ENCODE measurements at places on chromosomes 4 and X. TPM values are rescaled to one million over a fixed set of nuclear protein-coding genes. Genes with fewer than 3 reads are reported as not detected.

GRCh38 chr4:11514779-11515419 is 86.2 kb upstream of the HS3ST1 start:
- H3K4me3 ChIP-seq, result no peak overlapping the region
- no peaks in the 10 kb centered on the region for H3K27me3 ChIP-seq
- no peak overlapping the region for H3K27ac ChIP-seq
- H3K4me1 ChIP-seq, result no peaks in the 10 kb centered on the region
- H3K36me3 ChIP-seq, result no peaks in the 10 kb centered on the region
- no peak for DNase-seq

DNA sequence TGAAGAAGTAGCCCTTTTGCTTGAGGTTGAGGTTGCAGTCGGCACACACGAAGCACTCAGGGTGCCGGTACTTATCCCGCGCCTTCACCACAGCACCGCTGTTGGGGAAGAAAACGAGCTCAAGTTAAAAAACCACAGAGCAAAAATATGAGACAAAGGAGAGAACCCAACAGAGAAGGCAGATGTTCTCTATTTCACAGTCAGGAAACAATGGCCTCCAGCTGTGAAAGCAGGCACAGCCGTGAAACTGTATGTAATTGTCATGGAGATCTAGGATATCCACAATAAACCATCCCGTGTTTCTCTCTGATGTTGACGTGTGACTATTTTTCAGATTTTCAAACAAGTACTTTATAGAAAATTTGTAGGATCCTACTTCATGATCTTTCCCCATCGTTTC is 30.9 kb upstream of the CCDC110 start:
- DNase-seq, result no peak
- peaks cover 21% of the 10 kb centered on the region for H3K36me3 ChIP-seq
- H3K4me1 ChIP-seq, result no peaks in the 10 kb centered on the region
- no peak overlapping the region for H3K4me3 ChIP-seq
- H3K27ac ChIP-seq, result no peak overlapping the region

GRCh38 chrX:136708348-136708747 is 60.4 kb downstream of the CD40LG start:
- no peaks in the 10 kb centered on the region for H3K36me3 ChIP-seq
- no peak overlapping the region for H3K27ac ChIP-seq
- no peak for DNase-seq
- no peak overlapping the region for H3K4me3 ChIP-seq
- H3K4me1 ChIP-seq, result no peaks in the 10 kb centered on the region

GRCh38 chrX:138923805-138924204 is 212.3 kb upstream of the FGF13 start:
- H3K4me1 ChIP-seq, result no peaks in the 10 kb centered on the region
- H3K36me3 ChIP-seq, result no peaks in the 10 kb centered on the region
- no peak for DNase-seq
- H3K4me3 ChIP-seq, result no peak overlapping the region

GRCh38 chrX:39676434-39676833 is 421.3 kb downstream of the BCOR start:
- no peaks in the 10 kb centered on the region for H3K27me3 ChIP-seq
- no peaks in the 10 kb centered on the region for H3K36me3 ChIP-seq
- no peak overlapping the region for H3K27ac ChIP-seq
- H3K4me1 ChIP-seq, result no peaks in the 10 kb centered on the region
- DNase-seq, result peak; percentile 4
- no peak overlapping the region for H3K4me3 ChIP-seq

DNA sequence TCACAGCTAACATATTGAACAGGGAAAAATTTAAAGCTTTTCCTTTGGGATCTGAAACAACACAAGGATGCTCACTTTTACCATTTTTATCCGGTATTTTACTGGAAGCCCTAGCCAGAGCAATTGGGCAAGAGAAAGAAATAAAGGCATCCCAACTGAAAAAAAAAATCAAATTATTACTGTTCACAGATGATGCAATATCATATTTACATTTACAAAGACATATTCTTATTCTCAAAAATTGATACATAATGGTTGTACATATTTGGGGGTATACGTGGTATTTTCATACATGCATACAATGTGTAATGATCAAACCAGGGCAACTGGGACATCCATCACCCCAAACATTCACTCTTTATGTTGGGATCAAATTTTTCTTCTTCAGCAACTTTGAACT is 337.0 kb upstream of the SLC7A11 start:
- no peaks in the 10 kb centered on the region for H3K27me3 ChIP-seq
- DNase-seq, result no peak
- no peaks in the 10 kb centered on the region for H3K36me3 ChIP-seq
- no peaks in the 10 kb centered on the region for H3K4me1 ChIP-seq

GRCh38 chrX:19625612-19626011 is 110.3 kb upstream of the MAP3K15 start:
- H3K4me3 ChIP-seq, result no peak overlapping the region
- peak; percentile 14 for DNase-seq
- H3K27ac ChIP-seq, result no peak overlapping the region
- H3K27me3 ChIP-seq, result no peaks in the 10 kb centered on the region

USP17L15 gene
- not detected for total RNA-seq

Measured in thyroid gland (tissue), 4 donors.